ENCODE measurements at places on chromosomes 16 and 17. TPM values are rescaled to one million over a fixed set of nuclear protein-coding genes. Genes with fewer than 3 reads are reported as not detected.

Gene SLC4A1
- not detected for total RNA-seq

Gene NME1
- 327 TPM for total RNA-seq

DNA sequence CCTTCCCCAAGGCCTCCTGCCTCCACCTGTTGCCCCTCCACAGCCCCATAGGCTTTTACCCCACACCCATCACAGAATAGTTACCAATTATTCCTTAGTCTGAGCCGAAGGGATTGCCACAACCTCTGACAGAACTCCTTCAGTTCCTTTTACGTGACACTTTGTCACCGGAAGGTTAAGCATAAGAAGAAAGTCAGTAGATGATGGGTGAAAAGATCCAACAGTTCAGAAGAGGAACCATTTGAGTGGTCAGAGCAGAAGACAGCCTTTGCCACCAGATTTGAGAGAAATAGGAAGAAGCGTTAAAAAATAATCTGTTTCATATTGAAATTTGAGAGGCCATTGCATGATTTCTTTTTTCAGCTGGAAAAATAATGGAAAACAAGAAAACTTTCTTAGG lies 1.2 kb downstream of the SRR start:
- no peak for DNase-seq

- DNase-seq: no peak
Observed at GRCh38 chr17:37614391-37614790, 5.2 kb upstream of the SYNRG start.

- no peak for DNase-seq
Observed at GRCh38 chr17:79629548-79630049, 18.7 kb upstream of the RBFOX3 start.

GRCh38 chr17:46201491-46201890 lies 8.3 kb upstream of the KANSL1 start:
- DNase-seq: no peak

DNA sequence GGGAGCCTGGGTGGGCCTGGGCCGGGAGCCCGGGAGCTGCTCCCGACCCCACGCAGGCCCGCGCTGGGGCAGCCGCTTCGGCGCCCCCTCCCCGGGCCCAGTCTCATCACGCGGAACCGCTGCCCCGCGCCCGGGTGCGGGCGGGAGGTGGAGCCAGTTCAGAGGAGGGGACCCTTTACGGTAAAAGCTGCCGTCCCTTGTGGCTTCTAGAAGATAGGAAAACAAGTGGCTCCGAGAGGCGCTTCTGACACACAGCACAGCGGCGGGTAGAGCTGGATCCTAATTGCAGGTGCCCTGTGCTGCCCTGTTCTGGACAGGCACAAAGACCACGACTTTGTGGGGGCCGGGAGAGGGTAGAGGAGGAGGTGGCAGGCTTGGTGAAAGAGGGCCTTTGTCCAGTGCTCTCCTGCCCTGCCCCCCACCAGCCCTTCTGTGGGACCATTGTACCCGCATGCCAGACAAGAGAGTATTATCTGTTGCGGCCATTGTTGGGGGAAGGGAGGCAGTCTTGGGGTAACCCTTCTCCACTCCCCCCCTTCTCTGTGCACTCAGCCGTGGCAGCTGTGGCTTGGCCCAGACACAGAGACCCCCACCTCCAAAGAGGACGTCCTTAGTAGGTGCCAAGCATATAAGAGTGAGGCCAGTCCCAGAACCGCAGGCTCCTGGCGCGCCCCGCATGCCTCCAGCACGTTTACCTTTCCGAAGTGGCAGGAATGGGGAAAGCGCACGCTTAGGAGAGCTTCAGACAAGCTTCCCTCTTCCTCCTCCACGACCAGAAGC lies 736 bp downstream of the CNP start:
- DNase-seq: no peak

GRCh38 chr17:752620-753219 lies 656 bp upstream of the GEMIN4 start:
- DNase-seq: no peak

GRCh38 chr16:4347010-4347409 lies 4.1 kb downstream of the PAM16 start:
- DNase-seq: no peak

- no peak for DNase-seq
Observed at GRCh38 chr17:77167472-77168306, 26.9 kb downstream of the SEC14L1 start.

Gene ACD
- 32.4 TPM for total RNA-seq

DNA sequence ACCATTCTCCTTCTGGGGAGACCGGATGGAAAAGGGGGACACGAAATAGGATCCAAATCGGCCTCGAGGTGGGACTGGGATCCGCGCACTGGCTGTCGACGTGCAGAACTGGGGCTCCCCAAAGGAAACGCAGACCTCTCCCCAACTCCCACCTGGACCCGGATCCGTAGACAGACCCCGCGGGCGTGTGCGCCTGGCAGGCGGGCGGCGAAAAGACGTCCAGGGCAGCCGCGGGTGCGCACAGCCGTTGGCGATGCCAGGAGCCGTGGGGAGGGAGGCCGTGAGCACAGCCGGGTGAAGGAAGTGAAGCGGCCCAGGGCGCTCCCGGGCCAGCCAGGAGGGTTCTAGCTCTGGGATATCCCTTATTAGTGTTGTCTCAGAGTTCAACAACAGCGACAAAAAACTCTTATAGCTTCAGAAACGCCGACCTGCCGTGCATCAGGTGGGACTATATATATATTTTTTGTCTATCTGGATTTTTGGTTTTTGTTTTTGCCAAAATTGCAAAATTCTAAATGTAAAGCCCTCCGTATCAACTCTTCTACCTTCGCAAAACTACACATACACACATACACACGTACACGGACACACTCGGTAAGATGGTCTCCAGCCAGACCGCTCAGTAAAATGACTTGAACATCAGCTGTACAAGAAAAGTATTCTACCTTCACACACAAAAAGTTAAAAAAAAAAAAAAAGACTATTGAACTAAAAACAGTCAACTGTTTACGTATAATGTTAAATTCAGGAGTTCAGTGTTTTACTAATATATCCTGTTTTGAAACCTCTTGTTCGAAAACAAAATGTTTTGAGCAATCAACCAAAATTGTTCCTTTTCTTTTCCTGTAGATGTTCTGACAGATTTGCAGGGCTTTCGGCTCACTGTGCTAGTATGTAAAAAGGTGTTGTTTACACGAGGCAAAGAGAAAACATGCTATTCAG lies 5.2 kb upstream of the AATF start:
- no peak for DNase-seq

- no peak for DNase-seq
Observed at GRCh38 chr16:84454611-84455010, 49.8 kb downstream of the MEAK7 start.

GRCh38 chr16:11407047-11407982 lies 62.1 kb downstream of the RMI2 start:
- DNase-seq: peak; percentile 45

Gene TRIM72
- 1.0 TPM for total RNA-seq

DNA sequence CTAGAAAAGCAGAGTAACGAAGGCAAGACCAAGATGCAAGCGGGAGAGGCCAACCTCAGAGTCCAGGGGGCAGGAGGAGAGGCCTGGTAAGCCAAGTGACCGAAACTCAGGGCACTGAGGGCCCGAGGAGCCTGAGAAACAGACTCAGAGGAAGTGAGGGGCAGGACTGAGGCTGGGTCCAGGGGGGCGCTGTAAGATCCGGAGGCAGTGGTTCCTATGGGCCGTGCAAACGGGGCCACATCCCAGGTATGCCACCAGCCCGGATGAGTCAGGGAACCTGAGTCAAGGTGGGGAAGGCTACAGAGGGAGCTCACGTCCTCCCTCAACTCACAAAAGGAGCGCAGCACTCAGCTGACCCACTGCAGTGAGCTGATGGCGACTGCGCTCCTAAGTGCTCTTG lies 8.3 kb downstream of the ZDHHC7 start:
- no peak for DNase-seq

DNA sequence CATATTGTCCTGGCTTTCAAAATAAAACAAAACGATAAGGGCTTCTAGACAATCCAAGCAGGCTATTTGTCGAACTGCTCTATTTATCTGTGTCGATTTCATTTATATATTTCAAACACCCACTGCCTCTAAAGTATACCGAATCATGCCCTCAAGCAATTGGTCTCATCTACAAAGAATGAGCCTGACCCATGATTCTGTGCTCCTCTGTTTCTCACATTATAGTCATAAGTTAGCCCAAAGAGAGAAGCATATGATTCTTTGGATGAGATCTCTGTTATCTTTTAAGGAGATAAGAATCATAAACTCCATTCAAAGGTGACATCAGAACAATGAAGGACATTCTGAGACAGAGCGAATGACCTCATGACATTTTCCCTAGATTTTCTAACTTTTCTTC lies 191.1 kb downstream of the MAP2K6 start:
- DNase-seq: no peak

- no peak for DNase-seq
Observed at GRCh38 chr16:61313931-61314330, 722.3 kb downstream of the CDH8 start.

Gene C17orf113
- total RNA-seq: 0.11 TPM

- no peak for DNase-seq
Observed at GRCh38 chr16:31484491-31485171, 1.7 kb downstream of the SLC5A2 start.

DNA sequence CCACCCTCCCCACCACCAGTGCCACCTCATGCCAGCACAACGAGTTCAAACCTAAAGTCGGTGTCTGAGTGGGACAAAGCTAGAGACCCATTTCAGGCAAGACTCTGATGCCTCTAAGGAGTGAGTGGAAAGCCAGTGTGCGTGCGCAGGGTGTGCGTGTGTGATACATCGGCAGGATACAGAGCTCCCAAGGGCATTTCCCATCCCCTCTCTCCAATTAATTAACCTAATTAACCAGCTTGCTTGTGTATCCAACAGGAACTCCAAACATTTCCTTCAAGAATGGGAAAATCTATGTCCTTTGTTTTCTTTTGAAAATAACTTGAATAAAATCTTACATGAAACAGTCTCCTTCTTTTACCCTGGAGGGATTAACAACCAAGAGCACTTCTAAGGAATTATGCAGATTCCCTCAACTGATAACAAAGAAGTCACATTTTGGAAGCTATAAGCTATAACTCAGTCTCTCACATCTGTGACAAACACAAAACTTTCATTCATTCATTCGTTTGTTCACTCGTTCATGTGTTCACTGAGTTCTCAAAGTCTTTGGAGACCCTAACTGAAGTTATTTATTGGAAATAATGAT lies 9.9 kb downstream of the ATPAF2 start:
- DNase-seq: no peak

DNA sequence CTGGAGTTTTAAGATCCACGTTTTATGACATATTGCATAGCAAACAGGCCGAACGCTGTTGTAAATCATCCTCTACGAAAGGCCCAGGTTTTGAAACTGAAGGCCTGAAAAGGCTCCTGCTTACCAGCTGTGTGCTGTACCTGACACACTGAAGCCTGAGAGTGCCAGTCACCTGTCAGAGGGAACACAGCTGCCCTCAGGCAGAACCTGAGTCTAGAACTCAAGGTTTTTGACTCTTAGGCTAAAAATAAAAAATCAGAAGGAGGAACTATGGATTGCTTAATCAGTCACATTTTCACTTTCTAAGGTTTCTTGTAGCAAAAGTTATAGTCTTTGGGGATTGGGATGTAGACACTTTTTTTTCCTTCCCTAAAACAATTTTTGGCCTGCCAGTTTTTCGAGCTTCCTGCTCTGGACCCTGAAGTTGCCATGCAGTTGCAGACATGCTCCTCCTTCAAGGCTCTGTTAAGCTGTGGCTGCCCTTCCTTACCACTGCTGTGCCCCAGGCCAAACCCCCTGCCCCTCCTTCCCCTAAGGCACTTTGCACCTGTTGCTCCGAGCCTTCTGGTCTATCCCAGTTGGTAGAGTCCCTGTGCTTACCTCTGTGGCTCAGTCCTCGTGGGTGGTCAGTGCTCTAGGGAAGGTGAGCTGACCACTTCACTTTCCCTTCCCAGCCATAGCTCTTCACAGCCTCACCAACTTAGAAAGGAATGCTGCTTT lies 56.6 kb downstream of the TENT4B start:
- DNase-seq: no peak

Gene CCL7
- not detected for total RNA-seq

GRCh38 chr17:31389657-31390381 lies 1.7 kb upstream of the RAB11FIP4 start:
- DNase-seq: no peak

Gene TLCD3B
- 0.51 TPM for total RNA-seq

DNA sequence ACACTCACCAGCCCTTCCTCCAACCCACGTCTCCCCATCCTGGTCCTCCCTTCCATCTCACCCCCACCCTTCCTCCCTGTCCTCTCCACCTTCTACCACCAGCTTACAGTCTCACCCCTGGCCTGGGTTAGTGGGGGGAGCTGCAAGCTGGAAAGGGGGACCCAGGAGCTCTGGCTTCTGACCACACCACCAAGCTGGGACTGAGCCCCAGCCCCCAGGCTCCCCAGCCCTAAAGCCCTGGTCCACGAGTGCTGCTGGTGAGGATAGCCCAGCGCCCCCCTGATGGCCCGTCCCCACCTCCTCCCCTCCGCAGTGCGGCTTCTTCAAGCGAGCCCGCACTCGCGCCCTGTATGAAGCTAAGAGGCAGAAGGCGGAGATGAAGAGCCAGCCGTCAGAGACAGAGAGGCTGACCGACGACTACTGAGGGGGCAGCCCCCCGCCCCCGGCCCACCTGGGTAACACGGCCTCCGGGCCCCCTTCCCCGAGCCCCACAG lies 7.2 kb upstream of the PDK2 start:
- DNase-seq: no peak

Gene CA5A
- total RNA-seq: not detected

DNA sequence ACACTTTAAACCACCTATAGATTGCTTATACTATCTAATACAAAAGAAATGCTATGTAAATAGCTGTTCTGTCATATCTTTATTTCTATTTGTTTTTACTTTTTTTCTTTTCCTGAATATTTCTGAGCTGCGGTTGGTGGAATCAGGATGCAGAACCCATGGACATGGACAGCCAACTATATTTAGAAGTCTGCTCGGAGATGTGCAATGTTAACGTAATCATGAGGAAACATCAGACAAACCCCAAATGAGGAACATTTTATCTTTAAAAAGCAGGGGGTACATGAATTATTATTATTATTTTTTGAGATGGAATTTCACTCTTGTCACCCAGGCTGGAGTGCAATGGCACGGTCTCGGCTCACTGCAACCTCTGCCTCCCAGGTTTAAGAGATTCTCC lies 31.4 kb upstream of the GHDC start:
- no peak for DNase-seq

DNA sequence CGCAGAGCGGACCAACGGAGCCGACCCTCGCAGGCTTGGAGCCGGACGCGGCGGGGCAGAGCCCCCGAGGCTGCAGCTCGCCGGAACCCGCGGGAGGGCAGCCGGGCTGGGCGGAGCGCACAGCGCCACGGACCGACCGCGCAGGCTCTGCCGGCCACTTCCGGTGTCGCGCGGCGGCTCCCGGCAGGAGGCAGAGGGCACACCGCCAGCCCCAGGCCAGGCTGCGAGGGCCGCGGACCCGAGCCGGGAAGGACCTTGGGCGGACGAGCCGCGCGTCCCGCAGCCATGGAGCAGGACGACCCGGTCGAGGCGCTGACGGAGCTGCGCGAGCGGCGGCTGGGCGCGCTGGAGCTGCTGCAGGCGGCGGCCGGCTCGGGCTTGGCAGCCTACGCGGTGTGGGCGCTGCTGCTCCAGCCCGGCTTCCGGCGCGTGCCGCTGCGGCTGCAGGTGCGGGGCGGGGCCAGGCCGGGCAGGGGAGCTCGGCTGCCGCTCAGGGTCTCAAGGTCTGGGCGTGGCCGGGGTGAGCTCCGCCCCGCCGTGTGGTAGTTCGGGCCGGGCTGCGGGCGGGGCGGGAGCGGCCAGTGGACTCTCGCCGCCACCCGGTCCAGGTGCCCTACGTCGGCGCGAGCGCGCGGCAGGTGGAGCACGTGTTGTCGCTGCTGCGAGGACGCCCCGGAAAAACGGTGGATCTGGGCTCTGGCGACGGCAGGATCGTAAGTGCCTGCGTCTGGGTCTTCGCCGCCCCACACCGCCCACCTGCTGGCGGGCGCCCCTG lies at the start of gene ANTKMT:
ANTKMT (plus strand) TSS at position 157 of the 775 bp plus-strand sequence; CDS start at position 286, 129 bp downstream.
- no peak for DNase-seq

GRCh38 chr16:65579050-65579449 lies 457.2 kb upstream of the CDH11 start:
- no peak for DNase-seq

Data from GM12878 (cell line).